HFFc6 (cell line): ENCODE measurements at places on chromosomes 13 and 19. TPM values are rescaled to one million over a fixed set of nuclear protein-coding genes. Genes with fewer than 3 reads are reported as not detected.
A peak's percentile ranks its signal among the peaks of the same experiment; 100 is the strongest.

- no peaks in the 10 kb centered on the region; the same call in 1 of the 2 replicates for H3K27me3 ChIP-seq
- peak overlapping the region; percentile 97 for H3K4me3 ChIP-seq
- H3K4me1 ChIP-seq = peaks cover 14% of the 10 kb centered on the region
- H3K36me3 ChIP-seq = 0 out of 2 replicates have a peak, but pooled peaks cover 5% of the 10 kb centered on the region
- H3K27ac ChIP-seq = peak overlapping the region; percentile 98
Observed at GRCh38 chr19:45886427-45887199, 672 bp upstream of the IRF2BP1 start.

GRCh38 chr13:28043224-28043623 is 54.7 kb upstream of the URAD start:
- no peak for DNase-seq
- no peak overlapping the region for H3K4me3 ChIP-seq
- H3K27me3 ChIP-seq = peaks cover 5% of the 10 kb centered on the region
- peaks cover 5% of the 10 kb centered on the region; the same call in 1 of the 2 replicates for H3K36me3 ChIP-seq
- no peak overlapping the region for H3K27ac ChIP-seq

- no peak for DNase-seq
- H3K4me3 ChIP-seq = no peak overlapping the region
- H3K36me3 ChIP-seq = peaks cover 21% of the 10 kb centered on the region
- no peak overlapping the region for H3K27ac ChIP-seq
Observed at GRCh38 chr13:111974341-111974640, 92.7 kb upstream of the SOX1 start.

- no peak overlapping the region for H3K27ac ChIP-seq
- no peak for DNase-seq
- H3K36me3 ChIP-seq = no peaks in the 10 kb centered on the region
- peaks cover 9% of the 10 kb centered on the region for H3K4me1 ChIP-seq
Observed at GRCh38 chr13:71866335-71867130, 471 bp downstream of the DACH1 start.

DNA sequence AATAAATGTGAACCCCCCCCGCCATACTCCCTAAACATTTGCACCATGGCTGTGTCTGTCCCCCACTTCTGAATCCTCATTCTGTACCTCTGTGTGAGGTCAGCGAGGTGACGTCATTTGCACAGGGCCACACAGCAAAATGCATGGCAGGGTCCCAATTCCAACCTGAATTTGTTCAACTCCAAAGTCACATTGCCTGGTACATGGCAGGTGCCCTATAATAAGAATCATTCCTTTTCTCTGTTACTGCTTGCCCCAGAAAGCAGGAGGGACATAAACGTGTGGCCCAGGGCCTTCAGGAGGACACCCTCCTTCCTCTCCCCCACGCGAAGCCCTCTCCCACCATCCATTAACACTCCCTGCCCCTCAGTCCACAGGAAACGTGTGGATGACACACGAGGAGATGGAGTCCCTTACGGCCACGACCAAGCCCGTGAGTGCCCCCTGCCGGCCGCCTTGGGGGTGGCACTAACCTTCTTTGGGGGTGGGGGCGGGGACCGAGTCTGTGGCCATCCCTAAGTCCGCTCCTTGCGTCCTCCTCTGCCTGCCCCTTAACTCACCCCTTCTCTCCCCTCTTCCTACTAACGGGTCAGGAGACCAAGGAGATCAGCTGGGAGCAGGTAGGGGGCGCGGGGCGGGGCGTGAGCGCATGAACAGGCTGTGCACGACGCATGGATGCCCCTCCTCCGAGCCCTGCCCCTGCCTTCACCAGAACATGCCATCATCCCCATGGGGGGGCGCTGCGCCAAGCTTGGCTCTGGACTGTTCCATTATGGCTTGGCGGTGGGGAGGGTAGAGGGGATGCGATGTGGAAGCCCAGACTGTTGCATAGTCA is 9.4 kb downstream of the HRC start:
- H3K36me3 ChIP-seq = no peaks in the 10 kb centered on the region
- peaks cover 2% of the 10 kb centered on the region for H3K27me3 ChIP-seq
- H3K4me1 ChIP-seq = peaks cover 37% of the 10 kb centered on the region

- peaks cover 60% of the 10 kb centered on the region for H3K36me3 ChIP-seq
- H3K27ac ChIP-seq = no peak overlapping the region
- H3K4me1 ChIP-seq = peaks cover 26% of the 10 kb centered on the region
- no peak overlapping the region for H3K4me3 ChIP-seq
- no peak for DNase-seq
Observed at GRCh38 chr13:110152351-110152750, 154.6 kb downstream of the COL4A1 start.

DNA sequence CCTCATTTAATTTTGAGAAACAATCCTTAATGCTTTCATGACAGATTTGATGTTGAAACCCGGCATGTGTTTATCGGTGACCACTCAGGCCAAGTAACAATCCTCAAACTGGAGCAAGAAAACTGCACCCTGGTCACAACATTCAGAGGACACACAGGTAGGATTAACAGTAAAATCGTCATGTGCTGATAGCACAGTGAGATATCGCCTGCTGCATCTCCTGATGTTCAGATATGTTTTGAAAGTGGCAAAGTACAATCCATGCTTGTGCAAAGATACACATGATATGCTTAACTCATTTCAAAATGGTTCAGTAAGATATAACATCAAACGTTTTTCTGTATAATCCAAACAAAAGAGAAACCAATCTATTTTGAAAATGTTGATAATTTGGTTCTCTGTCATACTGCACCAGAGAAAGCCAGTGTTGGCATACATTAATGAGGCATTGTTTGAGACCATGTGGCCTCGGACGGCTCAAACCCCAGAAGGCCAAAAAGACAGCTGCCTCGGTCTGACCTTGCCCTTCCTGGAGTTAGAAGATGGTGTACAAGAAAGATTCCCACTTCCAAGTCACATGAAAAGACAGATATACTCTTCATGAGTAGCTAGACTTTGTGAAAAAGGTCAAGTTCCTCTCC is 76.2 kb downstream of the DHRS12 start:
- H3K27ac ChIP-seq = peak overlapping the region; percentile 43; the same call in 1 of the 2 replicates
- no peak for DNase-seq
- no peaks in the 10 kb centered on the region for H3K27me3 ChIP-seq

GRCh38 chr13:46553886-46554858 is 1.2 kb downstream of the LRCH1 start:
- H3K4me1 ChIP-seq = peaks cover 49% of the 10 kb centered on the region
- H3K27ac ChIP-seq = peak overlapping the region; percentile 96
- no peaks in the 10 kb centered on the region for H3K27me3 ChIP-seq
- DNase-seq = peak; percentile 81

GRCh38 chr13:113121183-113121927 is 1.2 kb upstream of the F10 start:
- no peak overlapping the region for H3K4me3 ChIP-seq
- H3K36me3 ChIP-seq = no peaks in the 10 kb centered on the region
- peaks cover 7% of the 10 kb centered on the region; the same call in 1 of the 2 replicates for H3K27me3 ChIP-seq
- DNase-seq = no peak

- H3K36me3 ChIP-seq = no peaks in the 10 kb centered on the region
- no peak overlapping the region for H3K4me3 ChIP-seq
- DNase-seq = no peak
- H3K27ac ChIP-seq = no peak overlapping the region
- no peaks in the 10 kb centered on the region for H3K27me3 ChIP-seq
Observed at GRCh38 chr13:70394031-70394548, 285.8 kb upstream of the KLHL1 start.

DNA sequence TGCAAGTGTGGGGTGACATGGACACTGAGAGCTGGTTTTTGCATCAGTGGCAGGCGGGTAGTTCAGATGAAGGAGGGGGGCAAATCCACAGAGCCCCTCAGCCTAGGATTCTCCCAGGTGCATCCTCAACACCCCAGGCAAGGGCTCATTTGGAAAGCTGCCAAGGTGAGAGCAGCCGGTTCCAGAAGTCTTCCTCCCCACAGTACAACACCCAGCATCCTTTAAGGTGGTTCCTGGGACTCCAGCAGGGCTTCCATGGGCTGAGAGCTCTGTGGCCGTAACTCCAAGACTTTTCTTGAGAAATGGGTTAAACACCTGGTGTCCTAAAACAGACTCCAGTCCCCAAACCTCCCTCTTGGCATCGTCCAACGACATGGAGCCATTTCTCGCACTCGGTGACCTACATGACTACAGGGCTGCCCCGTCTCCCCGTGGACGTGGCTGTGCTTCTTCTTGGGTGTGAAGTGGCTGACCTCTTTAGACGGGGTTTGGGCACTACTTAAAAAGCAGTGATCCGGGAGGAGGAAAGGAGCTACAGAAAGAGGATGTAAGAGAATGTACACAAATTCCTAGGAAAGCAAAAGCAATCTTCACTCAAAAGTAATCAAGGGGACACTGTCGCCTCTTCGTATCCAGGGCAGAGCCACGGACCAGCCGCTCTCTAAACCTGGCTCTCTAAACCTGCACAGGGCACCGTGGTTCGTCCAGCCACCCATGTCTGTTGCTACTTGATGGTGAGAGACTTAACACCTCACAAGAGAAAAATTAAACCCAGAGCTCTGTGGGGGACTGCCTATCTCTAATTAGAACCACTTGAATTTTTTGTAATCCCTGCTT is 25.5 kb downstream of the RANBP3 start:
- peaks cover 49% of the 10 kb centered on the region for H3K4me1 ChIP-seq
- DNase-seq = no peak
- H3K27ac ChIP-seq = peak overlapping the region; percentile 80

GRCh38 chr19:11581740-11582139 is 4.3 kb upstream of the ACP5 start:
- no peaks in the 10 kb centered on the region for H3K36me3 ChIP-seq
- H3K4me3 ChIP-seq = peak overlapping the region; percentile 56
- DNase-seq = no peak

GRCh38 chr13:24033527-24034302 is 126.8 kb upstream of the SPATA13 start:
- DNase-seq = peak; percentile 13
- H3K4me3 ChIP-seq = peak overlapping the region; percentile 7; the same call in 1 of the 2 replicates
- H3K27ac ChIP-seq = peak overlapping the region; percentile 28; the same call in 1 of the 2 replicates

DNA sequence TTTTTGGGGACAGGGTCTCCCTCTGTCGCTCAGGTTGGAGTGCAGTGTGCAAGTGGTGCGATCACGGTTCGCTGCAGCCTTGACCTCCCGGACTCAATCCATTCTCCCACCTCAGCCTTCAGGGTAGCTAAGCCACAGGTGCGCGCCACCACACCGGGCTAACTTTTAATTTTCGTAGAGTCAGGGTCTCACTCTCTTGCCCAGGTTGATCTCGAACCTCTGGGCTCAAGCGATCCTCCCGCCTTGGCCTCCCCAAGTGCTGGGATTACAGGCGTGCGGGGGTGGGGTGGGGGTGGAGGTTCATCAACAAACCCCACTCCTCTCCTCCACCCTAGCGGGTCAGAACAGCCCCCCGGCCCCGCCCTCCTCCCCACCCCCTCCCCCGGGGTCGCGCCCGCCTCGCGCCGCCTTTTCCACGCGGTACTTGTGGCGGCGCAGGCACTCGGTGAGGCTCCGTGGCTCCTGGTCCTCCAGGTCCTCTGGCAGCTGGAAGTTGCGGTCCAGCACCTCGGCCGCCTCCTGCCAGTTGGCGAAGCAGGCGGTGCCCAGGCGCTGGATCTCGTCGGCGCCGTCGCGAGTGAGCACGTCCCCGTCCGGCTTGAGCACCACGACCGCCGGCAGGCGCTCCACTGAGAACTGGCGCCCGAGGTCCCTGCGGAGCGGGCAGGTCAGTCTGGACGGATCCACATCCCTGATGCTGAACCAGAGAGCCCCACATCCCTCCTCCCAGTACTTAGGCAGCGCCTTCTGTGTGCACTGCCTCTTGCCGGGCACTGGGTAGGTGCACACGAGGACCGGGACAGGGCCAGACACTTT is 5.2 kb downstream of the NXNL1 start:
- no peak overlapping the region for H3K27ac ChIP-seq
- H3K36me3 ChIP-seq = no peaks in the 10 kb centered on the region
- no peak overlapping the region for H3K4me3 ChIP-seq
- H3K4me1 ChIP-seq = no peaks in the 10 kb centered on the region
- DNase-seq = no peak

- H3K4me3 ChIP-seq = no peak overlapping the region
- no peak for DNase-seq
- H3K27ac ChIP-seq = no peak overlapping the region
- H3K4me1 ChIP-seq = peaks cover 12% of the 10 kb centered on the region
- H3K27me3 ChIP-seq = peaks cover 4% of the 10 kb centered on the region; the same call in 1 of the 2 replicates
Observed at GRCh38 chr19:1933244-1933643, 7.7 kb upstream of the CSNK1G2 start.

DNA sequence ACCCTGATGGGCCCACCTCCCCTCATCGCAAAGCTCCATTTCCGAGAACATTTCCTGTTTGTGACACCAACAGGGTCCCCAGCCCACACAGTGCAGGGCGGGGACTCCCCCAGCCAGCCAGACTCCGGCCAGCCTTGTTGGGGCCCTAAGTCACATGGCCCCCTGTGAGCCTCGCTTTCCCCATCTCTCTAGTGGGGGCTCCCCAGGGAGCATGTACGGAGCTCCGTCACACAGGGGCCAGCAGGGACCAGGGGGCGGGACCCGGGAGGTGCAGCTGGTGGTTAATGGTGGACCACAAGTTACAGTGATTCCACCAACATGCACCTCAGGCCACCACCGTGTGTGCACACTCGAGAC is 1.7 kb downstream of the TBXA2R start:
- H3K4me1 ChIP-seq = peaks cover 14% of the 10 kb centered on the region
- H3K27me3 ChIP-seq = peaks cover 2% of the 10 kb centered on the region
- H3K36me3 ChIP-seq = no peaks in the 10 kb centered on the region
- no peak overlapping the region for H3K27ac ChIP-seq

Gene CEACAM20
- not detected in 3 replicates for total RNA-seq

Gene SCN1B
- 7.2 to 13.6 TPM (median 8.4 TPM) in 3 replicates for total RNA-seq

Gene TEX30
- 11.6 to 18.1 TPM (median 17.3 TPM) in 3 replicates for total RNA-seq

Gene NHLRC3
- 7.3 to 7.8 TPM (median 7.4 TPM) in 3 replicates for total RNA-seq

Gene ZNF66
- total RNA-seq = 1.0 to 1.6 TPM (median 1.3 TPM) in 3 replicates

Gene LRG1
- total RNA-seq = not detected in 3 replicates

Gene PABPC3
- total RNA-seq = 0.22 to 0.36 TPM (median 0.28 TPM) in 3 replicates
